A549 (cell line): ENCODE measurements at places on chromosomes 1 and 21.

DNA sequence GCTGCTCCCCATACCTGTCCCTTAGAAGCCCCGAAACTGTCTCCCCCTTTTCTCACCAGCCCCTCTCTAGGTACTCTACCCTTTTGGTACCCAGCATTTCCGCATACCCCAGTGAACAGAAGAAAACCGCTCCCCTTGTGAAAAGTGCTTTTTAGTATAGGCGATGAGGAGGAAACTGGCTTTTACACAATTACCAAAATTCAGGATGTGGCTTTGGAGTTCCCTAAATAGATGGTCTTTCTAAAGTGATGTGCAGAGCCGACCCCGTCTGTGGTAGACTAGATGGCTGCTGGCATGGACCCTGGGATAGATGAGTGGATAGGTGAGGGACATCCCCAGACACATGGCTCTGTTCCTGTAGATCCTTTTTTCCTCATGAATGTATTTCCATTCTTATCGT is 2.6 kb upstream of the PER3 start:
- DNase-seq: no peak

GRCh38 chr1:100036718-100037655 is 67.2 kb downstream of the SLC35A3 start:
- DNase-seq: no peak

DNA sequence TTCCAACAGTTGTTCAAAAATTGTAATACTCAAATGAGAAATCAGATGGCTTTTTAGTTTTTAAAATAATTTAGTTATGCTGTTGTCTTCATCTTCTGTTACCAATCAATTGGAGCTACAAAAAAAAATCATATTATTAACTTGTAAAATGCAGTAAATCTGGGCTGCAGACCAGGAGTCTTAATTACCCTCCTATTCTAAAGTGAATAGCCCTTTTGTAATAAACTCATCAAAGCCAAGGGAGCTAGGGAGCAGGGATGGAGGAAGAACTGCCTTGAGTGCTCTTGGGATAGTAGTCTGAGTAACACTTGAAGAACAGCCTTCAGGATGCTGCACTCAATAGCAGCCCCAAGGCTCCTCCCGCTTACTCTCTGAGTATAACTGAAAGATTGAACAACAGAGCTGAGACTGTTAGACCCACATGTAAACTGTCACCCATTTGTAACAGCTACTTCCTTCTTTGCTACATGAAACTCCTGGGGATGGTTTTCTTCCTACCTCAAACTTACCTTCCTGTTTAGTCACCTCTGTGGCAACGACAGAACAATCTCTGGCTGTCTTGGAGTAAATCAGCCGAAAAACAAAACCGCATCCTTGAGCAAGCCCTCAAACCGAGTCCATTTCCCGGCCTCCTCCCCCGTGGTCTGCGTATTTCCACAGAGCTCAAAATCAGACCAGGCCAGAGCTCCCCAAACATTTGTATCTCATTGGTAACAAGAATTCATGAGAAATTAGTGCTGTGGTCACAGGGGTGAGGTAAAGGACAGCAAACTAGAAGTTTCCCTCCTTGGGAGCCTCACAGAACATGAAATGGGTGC is 55.9 kb downstream of the CD58 start:
- DNase-seq: no peak

GRCh38 chr1:84708031-84708430 is 17.8 kb upstream of the SSX2IP start:
- DNase-seq: no peak
